ENCODE measurements at places on chromosomes 3 and 15. TPM values are rescaled to one million over a fixed set of nuclear protein-coding genes. Genes with fewer than 3 reads are reported as not detected.

Gene C3orf80
- 9.6 TPM for total RNA-seq

Gene IL17RE
- total RNA-seq, result 0.49 TPM

Gene SLC41A3
- 52.1 TPM for total RNA-seq

Gene USP13
- 11.1 TPM for total RNA-seq

Gene CSPG5
- 111 TPM for total RNA-seq

Gene CPN2
- not detected for total RNA-seq

Gene ALDH1A2
- 4.9 TPM for total RNA-seq
